ENCODE measurements at places on chromosomes 11 and 22.

GRCh38 chr22:31853736-31854495, 90.4 kb upstream of the YWHAH start:
- DNase-seq: no peak

- no peak for DNase-seq
These were observed 102.3 kb upstream of the CD44 start for GRCh38 chr11:35036639-35037038.

DNA sequence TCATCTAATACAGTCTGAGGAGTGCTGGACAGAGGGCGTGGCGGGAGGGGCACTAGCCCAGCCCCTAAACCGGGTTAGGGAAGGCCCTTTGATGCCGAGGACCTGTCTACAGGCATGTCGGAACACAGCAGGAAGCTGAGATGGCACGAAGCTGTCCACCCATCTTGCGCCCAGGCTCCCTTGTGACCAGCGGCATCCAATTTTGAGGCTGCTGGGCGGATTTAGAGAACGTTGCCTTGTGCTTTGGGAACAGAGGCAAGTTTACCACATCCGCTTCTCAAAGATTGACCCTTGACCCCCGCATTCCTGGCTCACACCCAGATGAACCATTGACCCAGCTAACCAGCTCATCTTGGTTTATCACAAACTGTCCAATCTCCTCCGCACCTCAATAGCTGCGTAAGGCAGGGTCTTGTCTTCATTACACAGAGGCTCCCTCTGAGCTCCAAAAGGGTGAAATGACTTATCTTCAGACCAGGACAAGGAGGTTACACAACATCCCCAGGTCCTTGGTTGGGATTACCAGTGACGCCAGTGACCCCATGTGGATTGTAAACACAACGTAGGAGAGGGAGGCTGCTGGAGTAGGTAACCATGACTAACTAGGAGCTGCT, 4.5 kb downstream of the FAM83F start:
- DNase-seq: no peak

- DNase-seq: no peak
These were observed 27.7 kb upstream of the PPP6R3 start for GRCh38 chr11:68432874-68433273.

DNA sequence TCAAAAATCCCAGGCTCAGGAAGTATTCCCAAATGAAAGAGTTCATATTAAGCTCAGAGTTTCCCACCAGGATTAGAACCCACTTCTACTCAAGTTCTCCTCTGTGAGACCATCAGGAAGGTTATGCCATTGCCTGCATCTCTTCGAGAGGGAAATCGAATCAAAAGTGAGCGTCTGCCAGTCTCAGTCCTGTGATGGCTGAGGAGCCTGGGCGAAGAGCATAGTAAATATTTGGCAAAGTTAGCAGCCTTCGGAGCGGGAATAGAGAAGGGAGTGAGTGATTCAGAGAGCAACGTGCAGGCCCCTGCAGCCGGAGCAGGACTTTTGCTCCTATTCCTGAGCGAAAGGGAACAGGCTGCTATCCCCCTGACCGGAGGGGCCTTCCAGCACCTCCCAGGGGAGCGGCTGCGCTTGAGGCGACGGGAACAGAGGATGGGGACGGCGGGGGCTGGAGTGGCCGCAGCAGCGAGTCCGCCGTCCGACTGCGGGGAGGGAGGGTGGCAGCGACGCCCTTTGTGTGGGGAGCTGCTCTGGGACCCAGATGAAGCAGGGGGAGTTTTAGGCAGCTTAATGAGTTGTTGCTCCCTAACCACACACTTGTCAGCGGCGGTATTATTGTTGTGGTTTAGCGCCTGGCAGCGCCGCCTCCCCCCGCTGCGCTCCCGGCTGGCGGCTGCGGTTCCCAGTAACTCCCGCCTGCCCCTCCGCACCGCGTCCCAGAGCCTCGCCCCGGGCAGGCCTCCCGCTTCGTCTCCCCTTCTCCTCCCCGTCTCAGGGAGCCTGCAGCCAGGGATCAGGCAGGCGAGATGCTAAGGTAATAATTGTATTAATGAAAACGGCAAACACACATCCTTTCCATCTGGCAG, 21.7 kb upstream of the NRGN start:
- peak; percentile 30 for DNase-seq

DNA sequence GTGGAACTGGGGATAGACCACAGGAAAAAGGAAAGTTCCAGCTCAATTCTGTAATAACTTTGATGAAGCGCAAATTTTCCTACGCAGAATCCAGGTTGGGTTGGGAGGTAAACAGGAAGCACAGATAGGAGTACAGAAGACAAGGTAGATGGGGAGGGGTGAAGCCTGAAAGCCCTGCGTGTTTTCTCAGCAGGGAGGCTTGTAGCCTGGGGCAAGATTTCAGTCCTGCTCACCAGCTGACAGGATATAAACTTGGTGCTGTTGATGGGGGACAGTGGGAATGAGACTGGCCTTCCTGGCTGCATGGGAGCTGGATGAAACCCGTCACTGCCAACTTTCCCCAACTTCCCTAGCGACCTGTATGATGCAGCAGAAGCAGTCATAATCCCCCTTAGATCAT, 114.9 kb downstream of the ARHGAP32 start:
- no peak for DNase-seq

- no peak for DNase-seq
These were observed 33.2 kb downstream of the CSF2RB start for GRCh38 chr22:36946421-36947158.

DNA sequence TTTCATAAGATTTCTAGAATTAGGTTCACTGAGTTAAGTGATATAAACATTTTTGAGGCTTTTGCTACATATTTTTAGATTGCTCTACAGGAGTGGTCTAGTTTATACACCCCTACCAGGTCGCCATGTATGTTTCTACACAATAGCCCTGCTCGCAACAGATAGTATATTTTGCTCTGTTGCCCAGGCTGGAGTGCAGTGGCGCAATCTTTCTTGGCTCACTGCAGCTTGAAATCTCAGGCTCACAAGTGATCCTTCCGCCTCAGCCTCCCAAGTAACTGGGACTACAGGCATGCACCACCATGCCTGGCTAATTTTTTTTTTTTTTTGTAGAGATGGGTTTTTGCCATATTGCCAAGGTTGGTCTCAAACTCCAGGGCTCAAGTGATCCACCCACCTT, 10.4 kb downstream of the ZNRF3 start:
- DNase-seq: no peak

GRCh38 chr11:95767498-95767897, 22.1 kb downstream of the FAM76B start:
- no peak for DNase-seq

DNA sequence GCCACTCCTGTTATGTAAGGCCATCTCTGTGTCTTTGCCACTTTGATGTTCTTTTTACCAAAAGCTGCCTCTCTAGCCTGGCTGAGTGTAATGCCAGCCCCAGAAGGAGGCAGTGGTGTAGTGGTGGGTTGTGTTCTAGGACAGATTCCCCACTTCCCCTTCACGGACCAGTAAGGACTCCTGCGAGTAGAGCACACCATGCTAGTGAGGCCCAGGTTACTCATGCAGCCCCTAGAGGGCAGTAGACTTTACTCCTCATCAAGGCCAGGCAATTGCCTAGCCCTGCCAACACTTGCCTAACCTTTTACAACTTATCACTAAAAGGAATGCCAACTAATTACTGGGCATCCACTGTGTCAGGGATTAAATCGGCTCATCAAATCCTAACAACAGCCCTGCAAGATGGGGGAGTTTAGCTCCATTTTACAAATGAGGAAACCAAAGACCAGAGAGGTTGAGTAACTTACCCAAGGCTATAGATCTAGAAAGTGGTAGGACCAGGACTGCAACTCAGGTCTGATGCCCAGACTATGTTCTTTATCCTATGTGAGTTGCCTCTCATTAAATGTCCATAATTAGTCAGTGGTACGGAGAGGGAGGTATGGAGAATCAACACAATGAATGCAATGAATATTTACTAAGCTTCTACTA, 75.3 kb downstream of the APIP start:
- peak; percentile 24 for DNase-seq

DNA sequence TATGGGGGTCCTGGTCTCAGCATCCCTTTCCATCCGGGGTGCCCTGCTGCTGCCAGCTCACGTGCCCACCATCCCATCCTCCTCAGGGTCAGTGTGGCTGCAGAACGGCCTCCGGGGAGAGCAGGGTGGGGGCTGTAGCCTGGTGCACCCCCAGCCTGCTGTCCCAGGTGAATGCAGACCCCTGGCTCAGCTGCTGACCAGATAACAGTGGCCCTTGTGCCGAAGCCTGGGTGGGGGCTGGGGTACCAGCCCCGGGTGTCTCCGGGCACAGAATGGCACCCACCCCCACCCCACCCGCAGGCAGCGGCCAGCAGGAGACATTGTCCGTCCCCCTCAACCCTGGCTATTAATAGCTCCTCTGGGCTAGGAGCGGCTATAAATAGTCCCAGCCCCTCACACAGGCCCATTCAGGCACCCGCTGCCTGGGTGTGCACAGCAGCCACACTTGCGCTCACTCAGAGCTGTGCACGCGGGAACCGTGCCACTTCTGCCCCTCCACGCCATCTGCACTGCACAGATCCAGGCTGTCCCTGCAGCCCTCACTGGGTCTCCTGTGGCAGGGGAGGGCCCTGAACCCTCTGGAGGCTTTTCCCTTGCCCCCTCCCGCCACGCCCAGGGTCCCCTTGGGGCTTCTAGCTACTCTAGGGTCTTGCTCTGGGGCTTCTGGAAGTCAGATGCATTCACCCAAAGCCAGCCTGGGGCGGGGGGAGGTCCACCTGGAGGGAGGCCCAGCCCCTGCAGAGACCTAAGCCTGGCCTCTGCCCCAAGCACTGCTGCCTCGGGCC, 18.7 kb downstream of the CRELD2 start:
- no peak for DNase-seq

DNA sequence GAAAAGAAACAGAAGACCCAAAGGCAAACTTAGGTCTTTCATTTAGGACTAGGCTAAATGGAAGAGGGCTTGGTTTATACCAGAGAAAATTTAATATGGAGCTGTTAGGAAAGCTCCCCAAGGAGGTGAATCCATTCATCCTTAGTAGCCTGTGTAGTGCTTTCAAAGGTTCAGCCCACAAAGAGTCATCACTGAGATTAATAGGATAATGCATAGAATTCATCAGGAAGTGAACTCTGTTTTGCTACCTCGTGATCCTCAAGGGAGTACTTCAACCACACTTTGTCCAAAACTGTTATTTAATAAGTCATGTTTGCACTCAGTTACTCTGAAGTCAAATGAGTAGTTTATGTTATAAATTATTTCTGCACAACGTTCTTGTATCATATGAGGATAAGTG, 43.3 kb upstream of the MMP7 start:
- no peak for DNase-seq

GRCh38 chr22:41998361-41999261, at the start of gene WBP2NL:
TSS of gene WBP2NL (plus strand) at chr22:41998788. CDS start at chr22:41998819, 31 bp downstream.
- DNase-seq: peak; percentile 95

DNA sequence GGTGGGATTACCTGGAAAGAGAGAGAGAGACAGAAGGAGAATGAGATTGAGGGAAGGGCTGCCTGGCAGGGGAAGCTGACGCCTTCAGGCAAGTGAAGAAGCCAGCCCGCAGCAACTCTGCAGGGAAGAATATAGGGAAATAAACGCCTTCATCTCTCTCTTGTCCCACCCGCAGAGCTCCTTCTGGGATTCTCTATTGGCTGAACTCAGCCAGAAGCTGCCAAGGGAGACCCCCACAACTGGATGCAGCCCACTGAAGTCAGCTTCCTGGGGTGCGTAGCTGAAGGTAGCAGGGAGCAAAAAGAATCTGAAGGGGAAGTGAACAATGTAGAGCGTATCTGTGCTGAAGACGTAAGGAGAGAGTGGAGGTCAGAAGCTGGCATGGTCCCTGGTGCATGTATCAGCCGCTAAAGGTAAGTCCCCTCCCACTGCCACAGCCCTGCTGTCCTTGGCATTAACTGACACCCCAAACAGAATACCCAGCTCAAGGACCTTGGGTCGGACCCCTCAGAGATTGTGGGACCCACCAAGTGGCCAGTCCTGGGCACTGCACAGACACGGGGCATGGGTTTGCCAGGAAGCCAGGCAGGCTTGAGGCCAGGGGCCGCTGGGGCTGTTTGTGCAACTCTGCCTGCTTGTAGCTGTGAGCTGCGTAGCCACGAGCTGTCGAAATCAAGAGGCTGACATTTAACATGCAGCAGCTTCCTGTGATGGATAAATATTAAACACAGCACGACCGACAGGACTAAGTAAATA, 469.9 kb downstream of the MN1 start:
- DNase-seq: no peak

DNA sequence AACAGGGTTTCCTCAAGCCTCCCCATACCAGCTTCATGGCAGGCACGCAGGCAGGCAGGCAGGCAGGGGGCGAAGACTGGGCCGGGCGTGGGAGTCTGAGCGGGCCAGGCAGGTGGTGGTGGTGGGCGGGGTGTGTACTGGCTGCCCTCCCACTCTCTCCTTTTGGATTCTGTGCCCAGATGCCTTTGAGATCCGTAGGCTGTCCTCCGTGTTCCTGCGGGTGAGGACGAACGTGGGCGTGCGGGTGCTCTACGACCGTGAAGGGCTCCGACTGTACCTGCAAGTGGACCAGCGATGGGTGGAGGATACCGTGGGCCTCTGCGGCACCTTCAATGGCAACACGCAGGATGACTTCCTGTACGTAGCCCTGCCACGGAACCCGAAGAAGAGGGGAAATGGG, 23.0 kb downstream of the OTOG start:
- no peak for DNase-seq

DNA sequence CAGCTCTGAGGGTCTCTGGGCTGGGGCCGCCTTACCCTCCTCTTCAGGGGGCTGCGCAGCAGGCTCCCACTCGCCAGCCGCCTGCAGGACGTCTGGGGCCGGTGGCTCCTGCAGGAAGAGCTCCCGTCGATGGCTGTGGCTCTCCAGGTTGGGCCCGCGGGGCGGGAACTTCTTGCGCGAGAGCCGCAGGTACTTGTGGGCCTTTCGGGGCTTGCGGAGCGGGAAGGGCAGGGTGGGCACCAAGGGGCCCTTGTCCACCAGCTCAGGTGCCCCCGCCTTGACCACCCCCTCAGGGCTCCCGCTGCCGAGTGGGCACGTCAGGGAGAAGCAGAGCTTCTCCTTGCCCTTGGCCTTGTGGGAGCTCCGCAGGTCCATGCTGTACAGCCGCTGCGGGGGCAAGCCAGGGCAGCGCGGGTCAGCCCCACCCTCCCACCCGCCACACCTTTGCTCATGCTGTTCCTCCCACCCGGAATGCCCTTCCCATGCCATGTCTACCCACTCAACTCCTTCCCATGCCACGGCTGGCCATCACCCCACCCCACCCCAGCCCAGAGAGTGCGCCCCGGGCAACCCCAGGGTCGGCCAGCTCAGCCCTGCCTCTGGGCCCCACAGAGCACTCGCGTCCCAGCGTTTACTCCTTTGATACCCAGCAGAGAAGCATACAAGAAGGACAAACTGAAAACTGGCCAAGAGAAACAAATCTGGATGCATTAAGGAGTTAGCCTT, 18.0 kb downstream of the CBX7 start:
- DNase-seq: no peak

DNA sequence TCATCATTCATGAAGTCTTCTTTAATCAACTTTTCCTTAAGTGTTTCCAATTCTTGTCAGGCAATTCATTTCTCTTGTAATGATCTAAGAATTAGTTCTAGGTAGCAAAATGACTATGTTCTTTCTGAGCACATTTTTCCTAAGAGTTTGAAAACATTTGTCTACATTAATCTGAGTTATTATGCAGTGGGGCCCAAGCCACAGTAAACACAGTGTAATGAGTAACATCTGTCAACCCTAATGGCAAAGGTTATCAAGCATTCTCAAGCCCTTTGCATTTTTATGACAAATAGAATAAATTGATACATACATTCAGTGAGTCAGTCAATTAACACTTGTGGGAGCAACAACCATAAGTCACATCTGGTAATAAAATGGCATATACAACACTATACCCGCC, 106.7 kb upstream of the ZC3H12C start:
- DNase-seq: no peak

Measured in CD4-positive, alpha-beta T cell treated with Interleukin-4 for 1 hour (primary cell).